ENCODE measurements at places on chromosomes 11 and 22.

DNA sequence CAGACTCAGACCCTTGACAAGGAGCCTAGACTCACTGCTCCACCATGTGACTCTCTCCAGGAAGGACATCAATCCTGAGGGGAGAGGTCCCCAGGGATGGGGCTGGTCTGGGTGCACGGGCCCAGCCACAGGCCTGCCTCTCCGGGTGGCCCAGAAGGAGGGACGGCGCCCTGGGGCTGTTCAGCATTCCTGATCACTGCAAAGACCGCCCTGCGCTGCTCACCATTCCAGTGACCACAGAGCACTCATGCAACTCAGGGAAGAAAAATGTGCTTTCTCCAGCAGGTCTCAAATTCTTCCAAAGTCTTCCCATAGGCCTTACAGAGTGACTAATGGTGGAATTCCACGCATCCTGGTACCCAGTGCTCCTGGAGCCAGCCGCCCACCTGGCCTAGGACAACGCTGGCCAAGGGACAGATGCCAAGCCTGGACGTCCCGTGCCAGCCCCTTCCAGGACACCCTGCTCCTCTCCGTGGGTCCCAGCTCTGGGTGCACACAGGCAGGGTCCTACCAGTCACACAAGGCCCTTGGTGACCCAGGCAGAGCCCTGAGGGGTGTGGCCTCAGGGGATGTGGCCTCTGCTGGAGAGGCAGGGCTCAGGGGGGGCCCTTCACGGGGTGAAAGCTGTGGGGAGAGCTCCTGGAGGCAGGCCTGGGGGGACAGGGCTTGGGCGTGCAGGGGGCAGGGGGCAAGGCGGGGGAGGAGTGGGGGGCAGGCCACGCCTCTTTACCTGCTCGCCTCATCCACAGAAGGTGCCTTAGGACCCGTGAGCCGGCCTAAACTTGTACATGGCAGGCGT lies 178.8 kb downstream of the IGLL1 start:
- no peak for DNase-seq

DNA sequence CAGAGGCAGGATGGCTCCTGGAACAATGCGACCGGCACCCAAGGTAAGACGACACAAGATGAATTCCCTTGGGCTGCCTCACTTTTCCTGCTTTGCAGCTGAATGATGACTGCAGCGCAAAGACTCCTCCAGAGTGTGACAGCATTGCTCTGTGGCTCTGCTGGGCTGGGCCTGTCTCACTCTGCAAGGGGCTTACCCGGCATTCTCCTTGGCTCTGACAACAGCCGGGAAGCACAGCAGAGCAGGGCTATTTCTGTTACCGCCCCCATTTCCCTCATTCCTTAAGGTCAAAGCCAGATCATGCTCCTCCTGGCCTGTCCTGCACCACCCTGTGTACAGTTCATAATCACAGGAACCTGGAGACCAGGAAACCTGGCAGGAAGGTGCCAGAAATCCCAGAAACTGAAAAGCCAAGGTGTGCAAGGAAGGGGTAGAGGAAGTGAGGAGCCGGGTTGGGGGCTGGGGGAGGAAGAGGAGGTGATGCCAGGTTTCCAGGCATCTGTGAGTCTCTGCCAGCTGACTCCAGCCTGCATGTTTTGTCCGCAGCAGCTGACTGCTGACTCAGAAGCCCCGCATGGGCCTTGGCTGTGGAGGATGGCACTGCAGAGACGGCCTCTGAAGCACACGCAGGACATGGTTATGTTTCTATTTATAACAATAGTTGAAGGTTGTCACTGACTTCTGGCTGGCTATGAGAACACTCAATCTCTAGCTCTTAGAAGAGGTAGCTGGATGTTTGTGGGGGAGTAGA lies 113.6 kb downstream of the MICAL3 start:
- no peak for DNase-seq

- no peak for DNase-seq
Measured at GRCh38 chr11:134370526-134371435, 39.0 kb downstream of the GLB1L2 start.

GRCh38 chr11:35288309-35288708 lies 131.0 kb downstream of the SLC1A2 start:
- DNase-seq: no peak

DNA sequence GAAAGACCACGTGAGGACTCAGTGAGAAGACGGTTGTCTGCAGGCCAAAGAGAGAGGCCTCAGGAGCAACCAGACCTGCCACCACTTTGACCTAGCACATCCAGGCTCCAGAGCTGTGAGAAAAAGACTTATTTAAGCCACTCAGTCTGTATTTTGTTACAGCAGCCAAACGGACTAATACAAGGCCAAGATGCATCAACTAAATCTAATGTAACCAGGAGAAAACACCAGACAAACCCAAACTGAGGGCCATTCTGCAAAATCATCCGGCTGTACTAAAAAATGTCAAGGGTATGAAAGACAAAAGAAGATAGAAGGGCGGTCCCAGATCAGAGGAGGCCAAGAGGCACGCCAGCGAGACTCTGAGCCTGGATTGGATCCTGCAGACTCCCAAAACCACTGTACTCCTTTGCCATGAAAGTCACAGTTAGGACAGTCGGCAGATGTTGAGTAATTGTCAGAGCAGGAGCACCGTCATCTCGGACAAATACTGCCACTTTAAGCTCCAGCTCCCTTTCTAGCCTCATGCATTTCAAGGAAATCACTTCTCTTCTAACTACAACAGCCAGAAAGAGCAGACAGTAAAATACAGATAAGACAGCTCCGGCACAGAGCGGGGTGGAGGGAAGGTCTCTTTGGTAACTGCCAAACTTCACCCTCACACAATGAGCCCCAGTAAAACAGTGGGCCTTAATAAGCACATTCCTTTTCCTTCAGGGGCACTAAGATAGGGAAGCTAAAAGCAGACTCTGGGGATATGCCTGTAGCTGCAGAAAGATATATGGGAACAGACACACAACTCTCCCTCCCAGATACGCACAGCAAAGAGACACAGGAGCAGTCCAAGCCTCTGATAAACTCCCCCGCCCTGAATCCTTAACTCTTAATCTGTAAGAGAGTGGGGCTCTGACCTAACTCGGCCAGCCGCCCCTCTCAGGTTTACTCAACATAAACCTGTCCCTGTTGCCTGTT lies 3.5 kb upstream of the ZP1 start:
- no peak for DNase-seq

GRCh38 chr11:43879789-43880639 lies 617 bp upstream of the ALKBH3 start:
- peak; percentile 12 for DNase-seq

GRCh38 chr11:44246726-44247125 lies 63.2 kb downstream of the ALX4 start:
- no peak for DNase-seq

Measured in GM20000 (cell line).